NCI-H510A treated with DMSO at 0.1 percent for 48 hours (cell line): ENCODE measurements at places on chromosomes 3 and 15.

DNA sequence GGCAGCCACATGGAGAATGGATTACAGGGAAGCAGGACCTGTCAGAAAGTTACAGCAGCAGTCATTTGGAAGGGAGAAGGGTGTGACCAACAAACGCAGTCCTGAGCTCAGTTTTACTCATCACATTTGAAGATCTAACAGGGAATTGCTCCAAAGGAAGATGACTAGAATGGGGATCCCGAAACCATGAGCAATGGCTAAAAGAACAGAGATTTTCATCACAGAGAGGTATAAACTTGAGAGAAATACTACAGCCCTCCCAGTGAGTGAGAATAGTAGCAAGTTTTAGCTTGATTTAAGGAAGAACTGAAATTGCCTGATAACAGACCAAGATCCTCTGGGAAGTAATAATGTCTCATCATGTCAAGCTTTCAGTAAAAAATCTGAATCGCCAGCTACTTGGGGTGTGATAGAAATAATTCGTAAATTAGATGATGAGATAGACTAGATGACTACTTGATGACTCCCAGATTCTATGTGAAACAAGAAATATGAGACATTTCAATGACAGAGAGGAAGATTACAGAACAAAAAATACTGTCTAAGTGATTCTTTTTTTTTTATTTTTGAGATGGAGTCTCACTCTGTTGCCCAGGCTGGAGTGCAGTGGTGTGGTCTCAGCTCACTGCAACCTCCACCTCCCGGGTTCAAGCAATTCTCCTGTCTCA lies 16.9 kb downstream of the CD47 start:
- DNase-seq: no peak

GRCh38 chr3:183253528-183254486 lies 754 bp downstream of the B3GNT5 start:
- no peak for DNase-seq

DNA sequence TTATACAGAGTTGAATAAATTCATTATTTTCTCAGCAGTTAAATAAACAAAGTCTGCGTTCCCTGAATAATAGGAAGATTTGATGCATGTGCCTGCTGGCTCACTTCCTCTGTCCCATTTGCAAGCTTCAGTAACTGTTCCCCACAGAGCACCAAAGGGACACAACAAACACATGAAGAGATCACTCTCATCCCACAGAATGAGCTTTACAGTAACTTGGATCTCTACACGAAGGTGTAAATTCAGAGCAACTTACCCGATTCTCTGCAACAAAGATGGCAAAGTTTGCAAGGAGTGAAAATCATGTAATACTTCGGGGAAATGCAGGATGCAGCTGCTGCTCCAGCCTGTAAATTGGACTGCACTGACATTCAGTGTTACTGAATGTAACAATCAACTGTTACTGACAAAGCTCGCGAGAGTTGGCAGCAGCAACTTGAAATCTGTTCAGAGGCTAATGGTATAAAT lies at the start of gene BCHE:
Gene BCHE (minus strand): TSS at position 366 of the 468 bp plus-strand sequence. CDS start 6,390 bp downstream, outside the sequence.
- peak; percentile 6 for DNase-seq

DNA sequence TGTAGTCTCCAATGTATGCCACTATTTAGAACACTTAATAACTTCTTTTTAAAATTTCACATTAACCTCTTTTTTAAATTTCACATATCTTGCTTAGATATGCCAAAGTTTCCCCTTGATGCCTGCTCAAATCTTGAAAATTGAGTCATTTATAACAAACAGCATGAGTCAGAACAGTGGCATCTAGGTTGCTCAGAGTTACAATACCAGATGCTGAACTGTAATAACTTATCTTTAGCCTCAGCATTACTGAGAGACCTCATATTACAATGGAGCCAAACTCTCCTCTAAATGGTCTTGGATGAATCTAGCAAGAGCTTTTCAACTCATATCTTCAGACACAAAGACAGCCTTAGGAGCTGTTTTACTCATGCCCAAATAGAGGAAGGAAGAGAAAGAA lies 439.3 kb upstream of the ARPP21 start:
- DNase-seq: no peak
